ENCODE measurements at places on chromosomes 7 and 10.

DNA sequence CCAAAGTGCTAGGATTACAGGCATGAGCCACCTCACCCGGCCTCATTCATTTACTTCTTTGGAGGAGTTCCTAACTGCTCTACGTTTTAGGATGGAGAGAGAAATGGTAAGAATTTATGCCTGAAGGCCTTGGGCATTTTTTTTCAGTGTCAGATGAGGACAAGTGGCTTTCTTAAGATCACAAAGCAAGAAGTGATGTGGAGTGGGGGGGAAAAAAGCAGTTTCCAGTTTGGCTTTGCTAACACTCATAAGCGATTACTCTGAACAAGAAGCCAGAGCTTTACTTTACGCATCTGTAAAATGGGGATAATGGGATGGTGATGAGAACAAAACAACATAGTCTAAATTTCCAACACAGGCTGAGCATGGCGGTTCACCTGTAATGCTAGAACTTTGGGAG lies 2.6 kb upstream of the PPIA start:
- DNase-seq, result no peak

- no peak for DNase-seq
Observed at GRCh38 chr10:116056445-116057293, 216.3 kb downstream of the GFRA1 start.

DNA sequence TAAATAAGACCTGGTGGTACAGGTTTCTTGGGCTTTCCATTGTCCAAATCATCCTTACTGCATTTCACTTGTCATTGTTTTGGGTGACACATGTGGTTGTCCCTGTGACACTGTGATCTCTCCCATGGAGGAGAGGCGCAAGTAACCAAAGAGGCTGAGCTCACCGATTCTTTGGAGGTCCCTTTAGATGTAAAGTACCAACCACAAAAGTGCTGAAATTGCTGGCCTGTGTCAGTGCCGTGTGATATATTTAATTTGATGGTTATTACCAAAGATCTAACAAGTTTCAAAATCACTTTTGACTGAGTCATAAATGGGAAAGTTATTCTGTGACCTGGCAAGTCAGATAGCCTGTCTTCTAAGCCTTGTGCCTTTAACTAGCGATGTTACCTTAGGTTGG lies 19.4 kb downstream of the MCM10 start:
- no peak for DNase-seq

GRCh38 chr7:88233828-88234227 lies 14.0 kb upstream of the SRI start:
- DNase-seq, result no peak

GRCh38 chr10:89245802-89246201 lies 5.8 kb downstream of the LIPA start:
- no peak for DNase-seq

GRCh38 chr7:17060051-17060450 lies 178.3 kb upstream of the AGR3 start:
- no peak for DNase-seq

DNA sequence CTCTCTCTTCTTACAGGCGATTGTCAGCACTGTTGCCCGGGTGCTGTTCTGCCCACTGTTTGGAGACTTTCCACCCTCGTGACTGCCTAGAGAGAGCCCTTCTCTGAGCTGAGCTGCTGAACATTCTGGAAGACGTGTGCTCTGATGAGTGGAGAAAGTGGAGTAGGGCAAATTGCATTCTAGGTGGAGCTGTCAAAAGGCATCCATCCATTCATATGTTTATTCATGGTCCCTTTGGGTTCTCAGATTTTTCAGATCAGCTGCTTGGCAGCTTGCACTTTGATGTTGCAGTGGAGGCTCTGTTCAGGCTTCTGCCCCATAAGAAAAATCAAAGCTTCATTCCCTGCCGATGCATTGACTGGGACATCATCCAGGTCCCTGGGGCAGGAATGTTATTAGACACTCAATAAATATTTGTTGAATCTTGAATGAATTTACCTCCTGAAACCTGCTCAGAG lies 120.7 kb upstream of the EEPD1 start:
- DNase-seq, result no peak

GRCh38 chr10:70123817-70124216 lies 8.8 kb downstream of the AIFM2 start:
- DNase-seq, result no peak

- no peak for DNase-seq
Observed at GRCh38 chr7:99125505-99125865, 18.4 kb downstream of the SMURF1 start.

- no peak for DNase-seq
Observed at GRCh38 chr10:103045961-103046360, 127.9 kb downstream of the CNNM2 start.

- no peak for DNase-seq
Observed at GRCh38 chr7:127782075-127782474, 130.1 kb downstream of the SND1 start.

- DNase-seq, result no peak
Observed at GRCh38 chr7:30019960-30020359, 6.5 kb downstream of the FKBP14 start.

DNA sequence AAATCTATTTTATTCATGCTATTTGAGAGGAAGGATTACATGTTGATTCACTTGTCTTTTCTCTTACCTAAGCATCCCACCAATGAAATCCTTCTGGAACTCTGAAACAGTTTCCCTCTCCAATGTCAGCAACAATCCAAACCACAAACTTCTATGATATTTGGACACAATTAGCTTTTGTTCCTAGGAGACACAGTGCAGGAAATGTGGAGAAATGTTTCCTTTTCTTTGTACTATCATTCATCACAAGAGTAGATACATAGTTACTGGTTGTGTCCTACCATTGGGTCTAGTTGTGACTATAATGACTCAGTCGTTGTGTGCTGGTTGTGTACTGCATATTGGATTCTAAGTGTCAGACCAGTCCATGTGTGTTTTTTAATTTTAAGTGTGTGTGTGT lies 156.8 kb upstream of the MAGI2 start:
- DNase-seq, result no peak

DNA sequence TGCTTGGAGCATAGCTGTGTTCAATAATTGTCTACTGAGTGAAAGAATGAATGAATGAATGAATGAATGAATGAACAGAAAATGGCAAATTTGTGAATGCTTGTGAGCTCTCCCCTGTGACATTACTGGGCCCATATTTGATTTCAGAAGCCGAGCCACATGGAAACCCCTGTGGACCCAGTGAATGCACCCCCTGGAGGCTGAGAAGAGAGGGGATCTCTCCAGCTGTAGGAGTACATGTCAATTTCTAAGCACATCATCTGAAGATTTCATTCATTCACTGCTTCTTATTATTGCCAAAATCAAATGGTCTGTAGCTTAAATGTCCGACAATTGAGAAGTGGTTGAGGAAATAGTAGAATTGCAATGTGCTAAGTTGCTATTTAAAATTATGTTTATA lies 58.3 kb upstream of the DOCK1 start:
- no peak for DNase-seq

GRCh38 chr7:92584953-92585352 lies 5.2 kb downstream of the FAM133B start:
- no peak for DNase-seq

DNA sequence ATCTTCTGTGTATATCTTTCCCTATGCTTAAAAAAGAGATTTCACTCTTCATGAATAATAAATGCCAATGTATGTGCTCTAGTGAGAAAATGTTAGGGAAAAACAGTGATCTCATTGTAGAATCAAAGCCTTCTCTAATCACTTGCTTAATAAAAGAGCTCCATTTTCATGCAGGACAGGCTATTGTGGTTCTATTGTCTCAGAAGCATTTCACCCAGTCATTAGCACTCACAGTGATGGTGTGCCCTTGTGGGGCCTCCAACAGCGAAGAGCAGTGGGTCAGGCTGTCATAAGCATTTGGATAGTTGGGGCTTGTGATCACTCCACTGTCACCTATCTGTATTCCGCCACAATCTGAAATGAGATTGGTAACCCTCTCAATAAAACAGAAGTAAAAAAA lies 83.9 kb upstream of the RSU1 start:
- DNase-seq, result no peak

All from non-pigmented ciliary epithelial cell (primary cell).